ENCODE measurements at places on chromosomes 7 and 10.
A peak's percentile ranks its signal among the peaks of the same experiment; 100 is the strongest.

GRCh38 chr7:41720046-41720445, 17.2 kb upstream of the INHBA start:
- DNase-seq: no peak

DNA sequence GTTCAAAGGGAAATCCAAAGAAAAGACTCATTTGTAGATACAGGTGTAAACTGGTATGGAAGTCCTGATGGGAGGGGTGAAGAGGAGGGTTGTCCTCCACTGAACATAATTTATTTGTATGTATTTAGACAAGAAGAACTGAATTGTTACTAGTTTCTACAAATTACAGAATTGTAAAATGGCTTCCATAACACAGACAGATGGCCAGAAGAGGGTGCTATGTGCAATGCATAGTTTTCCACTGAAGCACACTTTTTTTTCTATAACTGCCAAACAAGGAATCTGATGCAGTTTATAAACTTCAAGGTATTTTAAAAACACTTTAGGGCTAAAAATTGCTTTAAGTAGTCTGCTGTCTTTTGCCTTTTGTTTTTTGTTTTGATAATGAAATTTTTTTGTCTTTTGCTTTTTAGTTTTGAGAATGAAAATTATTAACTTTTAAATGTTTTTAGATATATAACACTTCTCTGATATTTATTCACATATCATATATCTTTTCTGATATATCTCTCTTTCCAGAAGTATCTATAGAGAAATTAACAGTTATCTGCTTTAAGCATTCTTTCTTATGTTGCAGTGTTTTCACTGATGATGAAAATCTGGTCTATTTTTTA, 58.5 kb downstream of the PHYHIPL start:
- no peak for DNase-seq

DNA sequence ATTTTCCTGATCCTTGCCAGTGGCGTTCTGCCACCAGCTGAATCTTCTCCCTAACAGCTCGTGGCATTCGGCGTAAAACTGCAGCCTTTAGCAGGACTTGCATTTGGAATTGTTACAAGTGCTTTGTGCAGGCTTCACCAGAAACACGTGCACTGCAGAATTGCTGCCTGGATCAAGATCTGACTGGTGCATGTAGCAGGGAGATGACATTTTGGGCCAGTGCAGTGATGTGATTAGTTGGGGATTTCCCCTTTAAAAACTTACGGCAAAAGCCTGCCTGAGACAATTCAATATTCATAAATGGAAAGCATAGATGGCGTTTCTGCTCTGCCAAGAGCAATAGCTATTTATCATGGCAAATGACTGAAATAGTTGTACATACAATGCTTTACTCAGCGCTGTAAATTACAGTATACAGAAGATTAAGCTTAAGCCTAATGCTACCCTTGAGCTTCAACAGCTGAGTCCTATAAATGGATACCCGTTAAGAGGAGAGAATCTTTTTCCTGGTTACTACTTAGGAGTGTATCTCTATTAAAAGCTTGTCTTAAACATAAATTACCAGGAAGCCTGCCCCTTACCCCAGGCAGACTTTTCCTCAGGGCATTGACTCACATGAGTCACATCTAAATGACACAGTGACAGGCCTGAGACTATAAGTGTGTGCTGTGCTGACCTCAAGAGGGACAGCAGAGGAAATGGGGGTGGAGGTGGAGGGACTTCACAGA, 106.3 kb downstream of the ATXN7L1 start:
- peak; percentile 66 for DNase-seq

- DNase-seq: no peak
Observed at GRCh38 chr10:89904755-89905154, 203.4 kb downstream of the KIF20B start.

- no peak for DNase-seq
Observed at GRCh38 chr10:3654980-3655379, 130.0 kb downstream of the KLF6 start.

DNA sequence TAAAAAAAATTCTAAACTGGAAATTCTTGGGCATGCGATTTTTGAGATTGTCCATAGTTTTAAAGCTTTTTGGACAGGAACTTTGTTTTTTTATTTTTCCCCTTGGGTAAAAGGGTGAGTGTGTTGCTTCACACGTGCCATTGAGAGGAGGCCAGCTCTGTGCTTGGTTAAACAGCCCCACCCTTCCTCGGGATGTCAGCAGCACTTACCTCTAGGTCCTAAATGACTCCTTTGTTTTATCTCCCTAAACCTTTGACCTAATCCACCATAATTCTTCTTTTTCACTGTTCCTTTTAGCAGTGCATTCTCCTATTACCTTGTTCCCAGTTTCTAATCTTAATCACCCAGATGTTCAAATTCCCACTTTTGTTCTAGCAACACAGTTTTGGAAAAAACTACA, 83.5 kb downstream of the SEMA3D start:
- DNase-seq: peak; percentile 60

DNA sequence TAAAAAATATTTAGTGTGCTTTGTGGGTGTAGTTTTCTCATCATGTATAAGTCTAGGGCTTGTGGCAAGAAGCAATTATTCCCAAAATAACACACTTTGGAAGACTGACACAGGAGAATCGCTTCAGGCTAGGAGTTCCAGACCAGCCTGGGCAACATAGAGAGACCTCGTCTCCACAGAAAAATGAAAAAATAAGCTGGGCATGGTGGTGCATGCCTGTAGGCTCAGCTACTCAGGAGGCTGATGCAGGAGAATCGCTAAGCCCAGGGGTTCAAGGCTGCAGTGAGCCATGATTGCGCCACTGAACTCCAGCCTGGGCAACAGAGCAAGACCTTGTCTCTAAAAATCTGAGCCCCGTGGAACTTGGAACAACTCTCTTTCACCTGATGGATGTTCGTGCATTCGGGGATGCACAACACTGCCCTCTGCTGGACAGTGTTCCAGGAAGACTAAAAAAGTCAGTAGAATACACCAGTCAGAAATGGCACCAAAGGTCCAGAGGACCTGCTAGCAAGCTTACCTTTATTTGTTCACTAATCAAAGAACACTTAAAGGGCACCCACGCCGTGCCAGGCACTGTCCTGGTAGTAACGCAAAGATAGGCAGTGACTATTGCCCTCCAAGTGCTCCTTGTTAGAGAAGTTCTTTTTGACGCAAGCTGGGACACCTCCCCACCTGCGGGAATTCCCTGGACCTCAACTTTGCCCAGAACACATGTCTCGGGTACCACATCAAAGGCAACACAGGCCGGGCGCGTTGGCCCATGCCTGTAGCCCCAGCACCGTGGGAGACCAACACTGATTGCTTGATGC, 81.9 kb upstream of the CALN1 start:
- DNase-seq: no peak

DNA sequence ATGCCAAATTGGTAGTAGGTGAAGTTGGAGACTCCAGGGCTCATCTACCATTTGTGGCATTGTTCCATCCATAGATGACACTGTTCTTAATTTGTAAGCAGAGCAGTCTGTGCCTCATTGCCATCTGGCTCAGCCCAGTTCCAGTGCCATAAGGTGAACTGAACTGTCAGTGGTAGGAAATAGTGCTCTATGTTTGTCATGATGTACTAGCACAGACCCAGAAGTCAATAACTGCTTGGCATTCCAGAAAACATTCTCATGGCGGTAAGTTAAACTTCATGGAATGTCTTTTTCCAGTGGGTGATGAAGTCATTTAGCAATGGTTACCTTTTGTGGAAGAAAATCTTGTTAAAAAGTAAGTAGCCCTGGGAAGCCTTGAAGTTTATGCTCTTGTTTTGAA, 302.7 kb downstream of the SUGCT start:
- DNase-seq: no peak

DNA sequence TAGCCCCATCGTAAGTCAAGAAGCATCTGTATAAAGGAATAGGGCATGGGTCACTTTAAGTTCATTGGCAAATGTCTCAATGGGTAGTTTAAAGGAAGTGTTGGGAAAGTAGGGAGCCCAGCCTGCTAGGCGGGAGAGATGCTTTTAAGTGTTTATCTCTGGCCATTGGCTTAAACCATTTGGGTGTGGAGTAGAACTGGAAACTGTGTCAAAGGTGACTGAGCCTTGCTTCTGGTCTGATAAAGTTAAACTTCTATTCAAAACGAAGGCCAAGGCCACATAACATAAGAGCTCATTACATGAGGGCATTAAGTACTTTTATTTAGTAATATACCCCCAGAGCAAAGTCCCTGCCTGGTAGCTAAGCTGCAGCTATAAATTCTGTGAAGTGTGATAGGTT, 148.7 kb downstream of the SPAG6 start:
- no peak for DNase-seq

- DNase-seq: no peak
Observed at GRCh38 chr7:144997512-144997911, 161.7 kb upstream of the TPK1 start.

- DNase-seq: no peak
Observed at GRCh38 chr7:29310625-29311024, 116.0 kb downstream of the CHN2 start.

DNA sequence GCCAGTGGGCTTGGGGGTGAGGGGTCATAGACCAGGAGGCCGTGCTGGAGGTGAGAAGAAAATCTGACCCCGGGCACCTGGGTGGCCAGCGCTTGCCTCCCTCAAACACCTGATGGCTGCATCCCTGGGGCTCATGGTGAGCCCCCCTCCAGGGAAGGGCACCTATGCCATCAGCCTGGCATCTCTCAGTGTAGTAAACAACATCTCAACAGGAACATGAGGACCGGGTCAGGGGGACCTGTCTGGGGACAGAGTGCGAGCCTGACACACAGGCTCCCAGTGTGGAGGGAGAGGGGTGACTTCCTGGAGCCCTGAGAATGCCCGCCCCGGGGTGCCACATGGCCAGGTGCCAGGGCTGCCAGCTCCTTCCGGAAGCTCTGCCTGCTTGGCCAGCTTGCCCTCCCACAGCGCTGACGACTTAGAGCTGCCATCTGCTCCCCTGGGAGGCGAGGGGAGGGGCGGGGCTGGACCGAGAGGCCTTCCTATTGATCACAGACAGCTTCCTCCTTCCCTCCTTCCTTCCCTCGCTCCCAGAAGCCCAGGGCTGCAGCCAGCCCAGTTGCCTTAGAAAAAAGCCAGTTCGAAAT, 12.3 kb downstream of the STX1A start:
- DNase-seq: no peak
